ENCODE measurements at places on chromosomes 7 and 10. TPM values are rescaled to one million over a fixed set of nuclear protein-coding genes. Genes with fewer than 3 reads are reported as not detected.
A peak's percentile ranks its signal among the peaks of the same experiment; 100 is the strongest.

SFRP4 gene
- 0.43 TPM for total RNA-seq

DNA sequence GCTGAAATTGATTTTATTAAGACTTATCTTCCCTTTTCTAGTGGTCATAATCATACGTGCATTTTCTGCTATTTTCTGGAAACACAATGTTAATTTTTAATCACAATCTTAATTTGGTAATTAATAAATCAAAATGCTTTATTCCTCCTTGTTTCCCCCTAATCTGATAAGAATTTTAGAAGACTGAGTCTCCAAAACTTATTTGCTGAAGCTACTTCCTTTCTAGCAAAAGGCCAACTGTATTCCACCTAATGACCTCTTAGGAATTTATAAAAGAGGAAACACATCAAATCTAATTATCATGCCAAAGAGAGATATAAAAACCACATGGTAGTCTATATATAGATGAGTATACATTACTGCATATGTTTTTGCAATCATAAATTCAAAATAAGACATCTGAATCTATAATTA, 140.6 kb downstream of the GNAI1 start:
- DNase-seq: no peak

DNA sequence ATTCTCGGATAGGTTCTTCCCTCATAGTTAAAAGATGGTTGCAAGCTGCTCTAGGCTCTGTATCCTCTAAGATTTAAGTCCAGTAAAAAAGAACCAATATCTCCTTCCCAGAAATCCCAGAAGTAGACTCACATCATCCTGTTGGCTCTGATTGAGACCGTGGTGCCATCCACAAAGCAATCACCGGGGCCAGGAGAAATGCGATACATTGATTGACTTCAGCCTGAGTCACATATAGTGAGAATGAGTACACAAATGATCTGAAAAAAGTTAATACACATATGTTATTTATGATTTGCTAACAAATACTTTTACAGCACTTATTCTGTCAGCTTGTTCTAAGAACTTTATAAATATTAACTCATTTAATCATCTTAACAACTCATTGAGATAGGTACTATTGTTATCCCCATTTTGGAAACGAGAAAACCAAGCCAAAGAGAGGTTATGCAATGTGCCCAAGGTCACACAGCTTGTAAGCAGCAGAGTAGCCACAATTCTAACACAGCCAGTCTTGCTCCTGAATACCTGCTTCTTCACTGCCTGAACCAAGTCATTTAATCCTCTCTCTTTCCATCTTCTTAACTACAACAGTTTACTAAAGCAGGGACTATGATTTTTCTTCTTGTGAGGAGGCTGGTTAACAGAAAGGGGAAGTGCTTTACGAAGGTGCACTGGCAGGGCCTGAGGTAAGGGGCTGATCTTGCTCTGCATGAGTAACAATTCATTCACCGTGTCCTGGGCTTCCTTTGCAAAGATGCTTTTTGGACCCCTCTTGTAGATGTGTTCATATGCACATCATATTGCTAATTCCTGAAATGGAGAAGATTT, 177.0 kb downstream of the REEP3 start:
- DNase-seq: no peak

TACC2 gene
- total RNA-seq: 92.5 TPM

DNA sequence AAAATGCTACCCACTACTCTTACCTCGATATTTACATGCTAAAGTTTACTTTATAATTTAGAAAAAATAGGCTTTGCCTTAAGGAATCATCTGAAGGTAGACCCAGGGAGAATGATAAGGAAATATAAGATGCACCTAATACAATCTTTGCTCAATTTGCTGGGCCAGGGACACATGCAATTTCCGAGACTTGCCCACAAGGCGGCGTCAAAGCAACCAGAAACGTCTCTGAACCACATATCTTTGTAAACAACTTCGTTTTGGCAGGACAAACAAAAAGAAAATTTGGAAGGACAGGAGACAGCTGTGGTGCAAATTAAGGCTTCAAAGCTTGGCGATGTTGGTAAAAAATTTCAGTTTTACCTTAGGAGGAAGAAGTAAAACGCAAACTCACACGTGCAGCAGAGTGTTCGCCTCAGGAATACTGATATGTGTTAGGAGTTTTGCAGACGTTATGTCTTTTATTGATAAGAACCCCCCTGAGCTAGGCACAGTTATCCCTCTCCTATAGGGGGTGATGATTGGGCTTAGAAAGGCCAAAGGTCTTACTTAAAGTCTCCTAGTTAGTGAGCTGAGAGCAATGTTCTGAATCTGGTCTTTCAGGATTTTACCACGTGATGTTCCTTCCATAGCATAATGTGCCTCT, 134.3 kb downstream of the PRKCQ start:
- peak; percentile 56 for DNase-seq

- DNase-seq: no peak
Observed at GRCh38 chr7:85927226-85927625, 716.5 kb upstream of the GRM3 start.

DNA sequence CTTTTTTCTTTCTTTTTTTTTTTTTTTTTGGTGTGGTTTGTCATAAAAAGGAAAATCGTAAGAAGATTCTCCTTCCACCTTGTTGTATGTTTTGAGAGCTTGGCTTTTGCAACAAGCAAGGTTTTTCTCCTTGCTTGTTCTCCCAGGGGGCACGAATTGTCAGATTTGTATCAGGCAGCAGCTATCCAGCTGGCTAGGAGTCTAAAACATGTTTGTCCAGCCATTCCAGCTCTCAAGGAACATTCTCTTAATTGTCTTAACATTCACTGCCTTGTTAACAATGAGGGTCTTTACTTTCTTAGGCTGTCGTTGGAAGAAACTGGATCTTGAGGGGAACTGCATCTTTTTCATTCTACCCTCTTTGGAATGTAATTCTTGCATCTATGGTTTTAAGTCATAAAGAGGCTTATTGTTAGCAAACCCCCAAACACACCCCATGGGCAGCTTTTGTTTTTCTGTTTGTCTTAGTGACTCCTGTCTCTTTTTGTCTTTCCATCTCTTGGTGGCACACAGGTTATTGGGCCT, 14.6 kb downstream of the SHTN1 start:
- no peak for DNase-seq

DNA sequence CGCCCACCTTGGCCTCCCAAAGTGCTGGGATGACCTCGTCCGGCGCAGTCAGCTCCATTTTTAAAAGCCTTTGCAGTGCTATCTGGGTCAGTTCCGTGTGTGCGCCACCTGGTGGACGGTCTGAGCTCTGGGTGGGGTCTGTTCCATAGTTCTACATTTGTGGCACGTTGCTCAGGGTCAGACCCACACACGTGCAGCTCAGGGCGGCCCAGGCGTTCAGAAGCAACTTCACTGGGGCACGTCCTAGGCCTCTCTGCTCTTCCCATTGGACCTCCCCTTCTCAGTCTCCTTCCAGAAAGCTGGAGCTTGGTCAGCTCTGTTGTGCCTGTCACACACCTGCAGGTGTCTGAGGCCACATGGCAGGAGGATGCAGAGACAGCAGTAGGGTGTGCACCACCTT, 137.9 kb downstream of the DNAJB6 start:
- peak; percentile 10 for DNase-seq

- no peak for DNase-seq
Observed at GRCh38 chr10:34507217-34507616, 307.9 kb downstream of the PARD3 start.
